Heart left ventricle (tissue), 16 donors: ENCODE measurements at places on chromosomes 7 and 10. TPM values are rescaled to one million over a fixed set of nuclear protein-coding genes. Genes with fewer than 3 reads are reported as not detected.

GPR37 gene
- not detected for total RNA-seq

LRRC4 gene
- 5.0 TPM for total RNA-seq

FAM180A gene
- 35.3 TPM for total RNA-seq

ZNF467 gene
- 2.6 TPM for total RNA-seq

OR6B1 gene
- not detected for total RNA-seq

TMEM270 gene
- total RNA-seq = not detected

SGPL1 gene
- total RNA-seq = 32.3 TPM

ALOX5 gene
- 2.7 TPM for total RNA-seq

OR2A1 gene
- not detected for total RNA-seq

HPSE2 gene
- not detected for total RNA-seq

TMEM140 gene
- total RNA-seq = 32.5 TPM

AKR1C2 gene
- 23.6 TPM for total RNA-seq

AGAP5 gene
- total RNA-seq = 3.6 TPM

GBX1 gene
- total RNA-seq = not detected

SPDYE1 gene
- total RNA-seq = not detected

CYP3A4 gene
- not detected for total RNA-seq

KIFBP gene
- 56.4 TPM for total RNA-seq

ZNF804B gene
- not detected for total RNA-seq

OPN1SW gene
- not detected for total RNA-seq

PLXDC2 gene
- total RNA-seq = 22.6 TPM

SPDYE11 gene
- not detected for total RNA-seq

PRSS1 gene
- total RNA-seq = not detected

PDE6C gene
- not detected for total RNA-seq

CYP26A1 gene
- total RNA-seq = not detected

MRLN gene
- not detected for total RNA-seq

MMD2 gene
- not detected for total RNA-seq

ANK3 gene
- 230 TPM for total RNA-seq

SLF2 gene
- total RNA-seq = 15.5 TPM

NANOS1 gene
- total RNA-seq = 8.8 TPM

SEMA3D gene
- 1.1 TPM for total RNA-seq

SRRM3 gene
- total RNA-seq = 18.0 TPM

ENTPD1 gene
- total RNA-seq = 23.2 TPM
